Spinal cord (tissue), 10 donors: ENCODE measurements at places on chromosomes 5 and 9. TPM values are rescaled to one million over a fixed set of nuclear protein-coding genes. Genes with fewer than 3 reads are reported as not detected.
A peak's percentile ranks its signal among the peaks of the same experiment; 100 is the strongest.

SOX30 gene
- 0.22 TPM for total RNA-seq

MUSK gene
- 3.4 TPM for total RNA-seq

SLC1A3 gene
- 456 TPM for total RNA-seq

ZNF474 gene
- total RNA-seq = 2.7 TPM

GRCh38 chr5:54703133-54703532 lies 185.6 kb downstream of the SNX18 start:
- DNase-seq = no peak
- no peak overlapping the region for H3K27ac ChIP-seq
- no peaks in the 10 kb centered on the region for H3K36me3 ChIP-seq
- no peaks in the 10 kb centered on the region for H3K27me3 ChIP-seq
- H3K4me1 ChIP-seq = peaks cover 11% of the 10 kb centered on the region

- no peak for DNase-seq
- no peak overlapping the region for H3K4me3 ChIP-seq
- H3K4me1 ChIP-seq = no peaks in the 10 kb centered on the region
- peaks cover 2% of the 10 kb centered on the region for H3K27me3 ChIP-seq
- no peaks in the 10 kb centered on the region for H3K36me3 ChIP-seq
Measured at GRCh38 chr5:35919191-35919590, 19.2 kb downstream of the CAPSL start.

DNA sequence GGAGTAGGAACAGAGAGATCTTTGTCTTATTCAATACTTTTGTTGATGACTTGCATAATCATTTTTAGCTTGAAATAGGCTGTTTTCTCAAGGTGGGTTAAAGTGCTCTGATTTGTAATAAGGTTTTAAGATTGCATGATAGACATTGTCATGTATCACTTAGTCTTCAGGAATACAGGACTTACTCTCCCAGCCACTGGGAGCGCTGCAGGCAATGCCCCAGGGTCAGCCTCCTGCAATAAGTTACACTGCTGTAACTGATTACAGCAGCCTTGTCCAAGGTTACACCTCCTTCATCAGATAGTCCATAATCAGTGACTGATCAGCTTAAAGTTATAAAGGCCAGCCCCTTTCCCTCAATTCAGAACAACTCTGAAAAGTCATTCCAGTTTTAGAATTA lies 218.6 kb downstream of the ESM1 start:
- DNase-seq = no peak
- H3K36me3 ChIP-seq = no peaks in the 10 kb centered on the region
- H3K4me1 ChIP-seq = no peaks in the 10 kb centered on the region
- H3K4me3 ChIP-seq = no peak overlapping the region

DNA sequence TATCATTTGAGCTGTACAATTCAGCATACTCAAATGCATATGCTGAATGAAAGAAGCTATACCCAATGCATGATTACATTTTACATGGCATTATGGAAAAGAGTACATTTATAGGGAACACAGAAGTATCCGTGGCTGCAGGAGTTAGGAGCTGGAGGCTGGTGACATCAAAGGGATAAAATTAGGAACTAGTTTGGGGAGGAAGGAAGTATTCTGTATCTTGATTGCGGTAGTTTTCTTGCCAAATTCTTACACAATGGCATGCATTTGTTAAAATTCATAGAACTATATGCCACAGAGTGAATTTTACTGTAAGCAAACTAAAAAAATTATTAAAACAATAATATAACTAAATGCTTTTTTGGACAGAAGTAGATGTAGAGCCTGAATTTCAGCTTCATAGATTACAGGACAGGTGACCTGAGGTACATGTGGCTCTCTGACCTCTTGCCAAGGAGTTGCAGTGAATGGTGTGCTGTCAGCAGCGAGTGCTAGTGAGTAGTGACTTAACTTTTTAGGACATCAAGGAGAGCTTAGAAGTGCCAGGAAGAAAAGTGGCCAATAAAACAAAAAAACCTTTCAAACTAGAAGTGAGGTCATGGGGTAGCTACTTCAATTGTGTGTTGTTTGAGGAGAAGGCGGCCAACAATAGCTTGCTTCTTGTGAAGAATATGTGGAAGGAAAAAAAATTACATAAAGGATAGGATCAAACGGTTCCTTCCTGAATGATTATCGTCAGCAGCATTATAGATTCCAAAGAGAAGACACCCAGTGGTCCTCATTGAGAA lies 514.9 kb upstream of the CLINT1 start:
- no peaks in the 10 kb centered on the region for H3K36me3 ChIP-seq
- no peaks in the 10 kb centered on the region for H3K4me1 ChIP-seq
- DNase-seq = no peak

GRCh38 chr9:89878003-89878411 lies 273.2 kb downstream of the GADD45G start:
- H3K36me3 ChIP-seq = no peaks in the 10 kb centered on the region
- no peak overlapping the region for H3K27ac ChIP-seq
- H3K4me1 ChIP-seq = peaks cover 40% of the 10 kb centered on the region
- DNase-seq = no peak
- no peaks in the 10 kb centered on the region for H3K27me3 ChIP-seq
- H3K4me3 ChIP-seq = no peak overlapping the region

DNA sequence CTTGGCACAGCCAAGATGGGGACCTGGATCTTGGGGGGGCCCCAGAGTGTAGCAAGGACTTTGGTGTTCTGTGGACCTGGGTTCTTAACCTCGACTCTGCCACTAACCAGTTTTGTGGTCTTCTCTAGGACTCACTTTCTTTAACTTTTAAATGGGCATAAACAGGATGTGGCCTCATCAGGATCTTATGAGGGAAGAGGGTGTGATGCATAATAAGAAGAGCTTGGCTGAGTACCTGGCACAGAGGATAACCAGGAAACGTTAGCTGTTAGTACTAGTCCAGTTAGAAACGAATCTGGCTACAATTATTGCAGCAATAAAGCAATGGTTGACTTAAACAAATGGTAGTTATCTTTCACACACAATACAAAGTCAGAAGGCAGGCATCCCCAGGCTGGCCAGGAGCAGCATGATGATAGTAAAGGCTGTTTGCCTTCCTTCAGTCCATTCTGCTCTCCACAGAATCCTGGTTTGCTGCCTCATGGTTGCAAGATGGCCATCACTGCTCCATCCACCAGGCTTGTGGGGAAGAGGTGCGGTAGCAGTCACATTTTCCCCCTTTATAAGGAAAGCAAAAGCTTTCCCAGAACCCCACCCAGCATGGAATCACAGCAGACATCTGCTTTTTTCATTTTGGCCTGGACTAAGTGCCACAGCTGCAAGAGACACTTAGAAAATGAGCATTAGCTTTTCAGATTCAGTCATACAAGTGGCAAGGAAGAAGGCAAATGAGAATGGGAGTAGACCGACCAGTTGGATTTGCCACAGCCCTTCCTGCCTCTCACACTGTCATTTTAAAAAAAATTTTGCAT lies 225.0 kb downstream of the AOPEP start:
- no peak overlapping the region for H3K4me3 ChIP-seq
- peaks cover 10% of the 10 kb centered on the region for H3K4me1 ChIP-seq
- H3K27me3 ChIP-seq = no peaks in the 10 kb centered on the region

GRCh38 chr9:38023661-38024035 lies 45.4 kb downstream of the SHB start:
- no peak for DNase-seq
- H3K4me3 ChIP-seq = no peak overlapping the region
- H3K27ac ChIP-seq = no peak overlapping the region
- H3K4me1 ChIP-seq = peaks cover 73% of the 10 kb centered on the region
- no peaks in the 10 kb centered on the region for H3K27me3 ChIP-seq

DNA sequence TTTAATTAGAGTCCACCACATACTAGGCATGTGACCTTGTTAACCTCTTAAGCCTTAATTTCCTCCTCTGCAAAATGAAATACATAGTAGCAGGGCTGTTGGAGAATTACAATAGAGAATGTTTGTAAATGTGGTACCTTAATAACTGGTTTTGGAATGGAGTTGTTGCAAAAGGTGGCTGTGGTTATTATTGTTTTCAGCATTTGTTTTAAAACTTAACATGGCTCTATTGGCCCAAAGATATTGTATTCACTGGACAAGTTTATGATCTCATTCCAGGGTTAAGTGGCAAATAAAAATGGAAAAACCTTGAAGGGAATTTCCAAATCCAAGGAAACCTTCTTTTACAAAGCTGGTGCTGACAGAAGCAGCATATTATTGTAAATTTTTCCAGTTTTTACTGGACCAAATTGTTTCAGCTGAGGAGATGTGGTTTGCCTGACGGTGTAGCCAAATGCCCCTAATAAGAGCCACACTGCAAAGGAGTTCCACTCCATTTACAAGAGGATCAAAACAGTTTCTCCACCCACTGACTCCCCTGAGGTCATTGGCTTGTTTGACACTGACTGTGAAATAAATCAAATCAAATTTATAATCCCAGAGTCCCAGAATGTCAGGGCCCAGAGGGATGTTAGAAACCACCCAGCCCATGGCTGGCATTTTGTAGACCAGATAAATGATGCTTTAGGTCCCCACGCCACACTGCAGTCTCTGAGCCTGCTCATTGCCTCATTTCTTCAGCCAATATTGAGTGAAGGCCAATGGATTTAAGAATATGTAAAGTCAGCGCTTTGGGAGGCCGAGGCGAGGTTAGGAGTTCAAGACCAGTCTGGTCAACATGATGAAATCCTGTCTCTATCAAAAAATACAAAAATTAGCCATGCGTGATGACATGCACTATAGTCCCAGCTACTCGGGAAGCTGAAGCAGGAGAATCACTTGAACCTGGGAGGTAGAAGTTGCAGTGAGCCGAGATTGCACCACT lies 45.2 kb downstream of the ADRA1B start:
- H3K4me1 ChIP-seq = peaks cover 5% of the 10 kb centered on the region
- no peak overlapping the region for H3K4me3 ChIP-seq
- H3K27ac ChIP-seq = no peak overlapping the region
- H3K36me3 ChIP-seq = no peaks in the 10 kb centered on the region
- no peak for DNase-seq
- no peaks in the 10 kb centered on the region for H3K27me3 ChIP-seq

ESM1 gene
- total RNA-seq = 1.6 TPM

QRFP gene
- total RNA-seq = not detected

GALNT12 gene
- total RNA-seq = 7.6 TPM

DNA sequence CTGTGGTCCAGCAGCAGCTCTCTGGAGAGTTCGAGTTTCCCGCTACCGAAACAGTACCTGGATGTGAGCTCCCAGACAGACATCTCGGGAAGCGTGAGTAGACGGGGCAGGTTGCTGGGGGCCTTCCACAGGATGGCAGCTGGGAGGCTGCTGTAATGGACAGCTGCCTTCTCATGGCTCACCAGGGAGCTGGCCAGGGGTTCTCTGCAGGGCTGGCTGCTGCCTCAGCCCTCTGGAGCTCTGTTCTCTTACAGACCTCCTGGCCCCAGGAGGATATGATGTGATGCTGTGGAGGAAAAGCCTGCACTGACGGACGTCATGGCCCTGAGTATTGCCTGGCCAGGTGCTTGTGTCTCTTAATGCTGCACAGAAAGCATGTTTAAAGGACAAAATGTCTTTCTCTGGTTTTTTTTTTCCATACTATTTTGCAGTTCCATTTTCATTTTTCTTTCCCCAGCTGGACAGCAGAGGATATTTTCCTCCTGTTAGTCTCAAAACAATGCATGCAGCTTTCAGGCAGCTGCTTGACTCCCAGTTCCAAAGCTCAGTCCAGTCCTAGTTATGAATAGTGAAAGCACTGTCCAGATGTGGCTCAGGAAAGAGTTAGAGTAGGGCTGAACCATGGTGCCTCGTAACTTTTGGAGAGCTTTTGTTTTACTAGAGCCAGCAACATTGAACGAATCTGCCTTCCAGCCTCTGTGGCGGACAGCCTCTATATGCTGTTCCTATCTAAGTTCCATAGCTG lies 77.5 kb upstream of the RARS1 start:
- no peaks in the 10 kb centered on the region for H3K27me3 ChIP-seq
- H3K4me1 ChIP-seq = peaks cover 20% of the 10 kb centered on the region
- peaks cover 22% of the 10 kb centered on the region for H3K36me3 ChIP-seq
- H3K27ac ChIP-seq = peak overlapping the region; percentile 16
- H3K4me3 ChIP-seq = no peak overlapping the region
- DNase-seq = no peak

GRCh38 chr5:107341376-107342084 lies 329.2 kb downstream of the EFNA5 start:
- no peaks in the 10 kb centered on the region for H3K4me1 ChIP-seq
- no peaks in the 10 kb centered on the region for H3K36me3 ChIP-seq
- no peak overlapping the region for H3K27ac ChIP-seq
- no peak for DNase-seq
- no peak overlapping the region for H3K4me3 ChIP-seq
- no peaks in the 10 kb centered on the region for H3K27me3 ChIP-seq

DNA sequence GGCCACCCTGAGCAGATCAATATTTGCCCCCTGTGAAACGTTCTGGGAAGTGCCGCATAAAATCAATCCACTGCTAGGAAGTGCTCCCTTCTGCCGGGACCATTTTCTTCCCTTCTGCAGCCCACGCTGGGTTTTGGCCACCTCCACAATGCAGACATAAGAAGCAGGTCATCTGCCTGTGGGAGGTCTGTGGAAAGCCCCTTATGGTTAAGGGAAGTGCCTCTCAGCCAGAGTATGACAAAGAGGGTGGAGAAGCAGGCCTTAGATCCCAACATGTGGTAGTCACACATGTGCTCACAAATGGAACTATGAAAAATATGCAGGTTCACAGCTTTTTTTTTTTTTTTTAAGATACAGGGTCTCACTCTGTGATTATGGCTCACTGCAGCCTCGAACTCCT lies 82.8 kb downstream of the SLC1A3 start:
- H3K4me3 ChIP-seq = no peak overlapping the region
- peak overlapping the region; percentile 82 for H3K27ac ChIP-seq
- H3K36me3 ChIP-seq = peaks cover 6% of the 10 kb centered on the region
- peaks cover 35% of the 10 kb centered on the region for H3K4me1 ChIP-seq
- peak; percentile 59 for DNase-seq
- no peaks in the 10 kb centered on the region for H3K27me3 ChIP-seq

MPDZ gene
- 84.6 TPM for total RNA-seq

PITX1 gene
- total RNA-seq = not detected

GRCh38 chr5:14668181-14668591 lies 3.7 kb downstream of the OTULIN start:
- DNase-seq = no peak
- no peaks in the 10 kb centered on the region for H3K27me3 ChIP-seq
- peaks cover 16% of the 10 kb centered on the region for H3K4me1 ChIP-seq
- no peak overlapping the region for H3K4me3 ChIP-seq
- no peak overlapping the region for H3K27ac ChIP-seq

GDF9 gene
- 0.83 TPM for total RNA-seq

DNA sequence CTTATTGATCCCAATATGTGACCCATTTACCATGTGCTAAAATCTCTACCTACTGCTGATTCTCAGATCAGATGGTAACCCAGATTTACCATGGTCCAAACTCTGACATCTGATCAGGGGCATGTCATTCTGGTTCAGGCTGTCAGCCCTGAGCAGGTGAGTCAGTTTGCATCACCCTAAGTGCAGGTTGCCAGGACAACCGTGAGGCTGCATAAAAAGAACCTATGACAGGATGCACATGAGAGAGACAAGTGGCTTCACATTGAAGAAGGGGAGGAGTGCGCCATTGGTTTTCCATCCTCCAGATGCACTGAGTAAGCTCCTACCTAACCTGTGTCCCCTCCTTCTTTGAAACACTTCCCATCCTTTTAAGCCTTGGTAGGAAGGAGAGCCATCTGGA lies 801 bp upstream of the PRSS3 start:
- H3K4me1 ChIP-seq = no peaks in the 10 kb centered on the region
- H3K4me3 ChIP-seq = no peak overlapping the region
- no peak for DNase-seq
- H3K27ac ChIP-seq = no peak overlapping the region

ENHO gene
- total RNA-seq = 32.7 TPM
